ENCODE measurements at places on chromosomes 4 and X.

DNA sequence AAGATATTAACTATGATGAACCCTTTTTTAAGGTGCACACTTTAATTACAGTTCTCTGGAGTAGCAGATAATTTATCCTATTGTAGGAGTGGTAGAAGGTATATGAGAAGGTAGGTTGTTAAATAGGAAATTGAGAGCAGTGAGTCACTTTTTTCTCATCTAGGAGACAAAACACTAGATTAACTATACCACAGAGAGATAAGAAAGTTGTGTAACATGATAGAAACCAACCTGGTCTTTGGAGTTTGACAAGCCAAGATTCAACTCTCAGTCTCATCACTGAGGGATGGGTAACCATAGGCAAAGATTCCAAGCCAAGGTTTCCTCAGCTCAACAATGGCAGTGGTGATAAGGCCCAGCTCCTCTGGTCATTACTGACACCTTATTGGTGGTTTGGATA is 104.0 kb downstream of the MAD2L1 start:
- DNase-seq = no peak

DNA sequence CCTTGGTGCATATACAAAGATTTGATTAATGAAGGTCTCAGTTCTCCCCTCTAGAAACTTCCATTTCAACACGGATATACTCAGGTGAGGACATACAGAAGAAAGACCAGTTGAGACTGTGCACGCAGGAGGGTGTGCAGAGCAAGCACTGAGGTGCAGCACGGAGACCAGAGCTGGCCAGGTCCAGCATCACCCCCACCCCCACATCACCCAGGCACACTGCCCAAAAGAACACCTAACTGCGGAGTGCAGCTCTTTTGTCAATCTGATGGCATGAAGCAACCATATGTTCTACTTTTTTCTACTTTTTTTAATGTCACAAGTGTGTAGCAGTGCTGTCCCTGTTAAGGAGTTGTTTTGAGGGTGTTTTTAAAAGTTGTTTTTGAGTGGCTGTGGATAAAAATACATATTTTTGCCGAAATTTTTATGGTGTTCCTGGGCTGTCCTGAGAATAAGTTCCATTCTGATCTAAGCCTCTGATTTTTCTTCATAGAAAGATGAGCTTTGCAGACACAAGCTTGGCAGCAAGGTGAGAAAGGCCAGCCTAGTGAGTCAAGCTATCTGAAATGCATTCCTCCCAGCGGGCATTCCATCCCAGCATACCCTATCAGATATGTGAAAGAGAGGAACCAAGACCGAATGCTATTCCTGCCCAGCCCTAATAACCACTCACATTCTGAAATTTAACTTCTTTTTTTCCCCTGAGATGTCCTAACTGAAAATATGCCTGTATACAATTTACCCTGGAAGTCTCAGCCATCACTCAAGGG is 173.7 kb downstream of the PTTG2 start:
- no peak for DNase-seq

GRCh38 chrX:7993873-7994272 is 66.7 kb upstream of the PNPLA4 start:
- DNase-seq = no peak

GRCh38 chr4:48722509-48723446 is 57.3 kb downstream of the FRYL start:
- DNase-seq = no peak

GRCh38 chr4:38531141-38531727 is 132.8 kb upstream of the KLF3 start:
- DNase-seq = no peak

- DNase-seq = no peak
Observed at GRCh38 chrX:9149501-9150245, 115.7 kb upstream of the FAM9B start.

- DNase-seq = no peak
Observed at GRCh38 chrX:147803948-147804347, 107.8 kb upstream of the FMR1 start.

DNA sequence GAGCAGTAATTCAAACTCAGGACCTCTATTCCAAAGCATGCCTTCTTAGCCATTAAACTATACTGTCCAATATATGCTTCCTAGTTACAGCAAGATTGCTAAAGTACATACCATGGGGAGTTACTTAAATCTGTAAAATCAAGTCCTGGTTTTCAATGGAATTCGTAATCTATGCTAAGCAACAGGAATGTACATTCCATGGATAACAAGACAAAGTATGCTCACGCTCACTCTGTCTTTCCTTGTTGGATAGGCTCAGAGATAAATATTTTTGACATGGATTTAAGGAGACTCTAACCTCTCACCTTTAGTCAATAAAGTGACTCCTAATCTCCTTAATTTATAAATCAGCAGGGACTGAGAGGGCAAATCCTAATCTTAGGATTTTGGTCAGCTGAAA is 47.3 kb upstream of the STK26 start:
- no peak for DNase-seq

All from stimulated activated CD8-positive, alpha-beta memory T cell treated with anti-CD3 and anti-CD28 coated beads, Interleukin-2, amount 100 ng/mL, for 48 hours (primary cell).